ENCODE measurements at places on chromosomes 12 and 14. TPM values are rescaled to one million over a fixed set of nuclear protein-coding genes. Genes with fewer than 3 reads are reported as not detected.
A peak's percentile ranks its signal among the peaks of the same experiment; 100 is the strongest.

GUCY2C gene
- not detected for polyA plus RNA-seq

CMKLR1 gene
- 4.4 TPM for polyA plus RNA-seq

KLRK1 gene
- 562 TPM for polyA plus RNA-seq

NID2 gene
- 0.30 TPM for polyA plus RNA-seq

SOS2 gene
- 16.5 TPM for polyA plus RNA-seq

GLI1 gene
- polyA plus RNA-seq, result 0.32 TPM

BTBD6 gene
- 16.2 TPM for polyA plus RNA-seq

DNA sequence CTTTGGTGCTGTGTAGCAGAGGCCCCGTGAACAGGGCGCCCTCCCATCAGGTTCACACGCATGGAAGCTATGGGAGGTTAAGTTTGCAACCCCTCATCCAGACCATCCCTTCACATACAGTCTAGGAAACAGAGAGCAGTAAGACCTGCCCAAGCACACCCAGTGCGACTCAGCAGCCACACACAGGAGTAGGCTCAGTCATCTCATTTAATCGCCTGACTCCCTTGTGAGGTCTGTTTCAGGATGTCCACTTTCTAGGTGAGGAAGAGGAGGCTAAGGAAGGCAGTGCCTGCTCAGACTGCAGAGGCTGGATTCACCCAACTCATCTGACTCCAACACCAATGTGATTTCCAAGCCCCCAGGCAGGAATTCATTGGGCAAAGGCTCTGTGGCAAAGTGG lies 11.9 kb downstream of the BDKRB1 start:
- DNase-seq, result no peak

GRCh38 chr12:30462249-30462648 lies 233.4 kb downstream of the IPO8 start:
- no peak for DNase-seq

DNA sequence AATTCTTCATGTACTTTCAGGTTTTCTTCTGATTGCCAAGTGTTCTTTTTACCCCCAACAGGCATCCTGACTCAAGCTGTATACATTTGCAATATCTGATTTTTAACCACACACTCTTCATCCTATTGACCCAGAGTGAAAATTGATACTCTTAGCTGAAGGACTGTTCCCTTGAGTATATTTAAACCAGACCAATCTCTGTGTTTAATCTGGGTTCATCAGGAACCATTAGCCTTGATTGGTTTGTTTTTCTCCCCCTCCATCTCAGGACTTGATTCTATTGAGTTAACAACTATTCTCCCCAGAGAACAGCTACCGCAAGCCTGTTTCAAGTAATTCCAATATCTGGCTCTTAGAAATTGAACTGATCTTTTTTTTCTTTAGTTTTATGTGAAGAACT lies 222.3 kb upstream of the NOVA1 start:
- DNase-seq, result no peak

DNA sequence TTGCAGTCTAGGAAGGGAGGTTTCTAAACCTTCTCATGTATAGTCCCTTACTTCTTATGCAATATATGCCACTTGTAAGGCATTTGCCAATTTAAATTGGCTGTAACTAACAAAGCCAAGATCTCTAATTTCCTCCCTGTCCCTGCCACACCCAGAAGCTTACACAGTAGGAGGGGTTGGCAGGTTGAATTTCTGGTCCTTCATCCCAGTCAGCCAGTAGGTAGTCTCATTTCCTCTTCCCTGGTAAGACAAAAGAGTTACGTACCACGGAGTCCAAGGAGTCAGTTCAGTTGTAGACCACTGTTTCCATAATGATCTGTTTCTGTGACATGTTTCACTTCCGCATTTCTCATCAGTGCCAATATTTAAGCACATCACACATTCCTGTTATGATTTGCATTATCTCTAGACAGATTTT lies 47.0 kb upstream of the PLBD1 start:
- no peak for DNase-seq

- DNase-seq, result no peak
Observed at GRCh38 chr14:101734246-101734847, 27.2 kb upstream of the PPP2R5C start.

- DNase-seq, result peak; percentile 38
Observed at GRCh38 chr12:1806301-1807086, 13.9 kb upstream of the LRTM2 start.

- DNase-seq, result no peak
Observed at GRCh38 chr14:71141701-71142374, 234.6 kb downstream of the PCNX1 start.

GRCh38 chr12:85468356-85469157 lies 188.5 kb downstream of the ALX1 start:
- no peak for DNase-seq

- no peak for DNase-seq
Observed at GRCh38 chr12:93273834-93274564, 103.7 kb upstream of the NUDT4 start.

- no peak for DNase-seq
Observed at GRCh38 chr12:42769455-42769854, 179.9 kb upstream of the PRICKLE1 start.

DNA sequence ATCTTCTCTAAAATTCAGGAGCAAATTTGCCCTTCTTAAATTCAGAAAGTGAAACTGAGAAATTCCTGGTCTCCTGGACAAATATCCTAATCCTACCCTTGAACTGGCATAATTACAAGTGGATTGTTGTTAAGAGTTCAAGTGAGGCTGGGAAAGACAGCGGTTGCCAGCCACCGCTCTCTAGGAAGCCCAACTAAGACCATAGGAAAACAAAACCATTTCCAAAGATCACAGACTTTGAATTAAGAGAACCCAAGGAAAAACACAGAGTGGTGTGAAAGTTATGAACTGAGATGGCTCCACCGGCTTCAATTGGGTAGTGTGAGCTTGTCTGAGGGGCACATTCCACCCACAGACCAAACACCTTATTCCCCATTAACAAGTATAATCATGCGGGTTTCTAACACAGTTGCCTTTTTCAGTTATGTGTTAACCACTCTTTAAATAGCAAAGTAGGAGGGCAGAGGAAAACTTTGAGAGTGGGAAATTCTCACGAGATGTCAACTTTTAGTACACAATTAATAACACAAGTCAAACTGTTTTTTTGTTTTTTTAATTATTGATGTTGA lies 1628.8 kb upstream of the SEL1L start:
- DNase-seq, result no peak

DNA sequence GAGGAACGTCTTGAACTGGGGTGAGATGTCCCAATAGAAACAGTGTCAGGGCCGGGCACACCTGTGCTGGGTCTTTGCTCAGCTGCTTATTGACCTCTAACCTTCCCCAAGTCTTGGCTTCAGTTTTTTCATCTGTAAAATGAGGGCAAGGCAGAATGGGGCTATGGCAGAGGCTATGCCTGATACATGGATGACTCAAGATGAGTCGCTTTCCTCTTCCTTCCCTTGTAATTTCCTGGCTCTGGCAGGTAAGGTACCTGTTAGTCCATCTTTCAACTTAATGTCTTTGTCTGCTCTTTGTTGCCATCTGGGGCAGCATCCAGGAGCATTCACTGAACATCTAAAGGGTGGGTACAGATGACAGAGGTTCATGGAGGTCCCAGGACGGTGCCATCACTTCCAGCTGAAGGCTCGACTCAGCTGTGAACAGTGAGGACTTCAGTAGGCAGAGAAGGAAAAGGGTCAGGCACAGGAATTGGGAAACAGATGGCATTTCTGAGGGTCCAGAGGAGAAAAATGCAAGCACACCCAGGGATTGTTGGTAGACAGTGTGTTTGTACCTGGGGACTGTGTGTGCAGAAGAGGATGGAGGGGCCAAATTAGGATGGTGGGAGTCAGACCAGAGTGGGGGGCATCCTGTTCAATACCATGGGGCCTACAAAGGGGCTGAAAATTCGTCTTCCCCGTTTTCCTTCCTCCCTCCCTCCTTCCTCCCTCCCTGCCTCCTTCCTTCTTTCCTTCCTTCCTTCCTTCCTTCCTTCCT lies 268.3 kb downstream of the VRK1 start:
- DNase-seq, result no peak

DNA sequence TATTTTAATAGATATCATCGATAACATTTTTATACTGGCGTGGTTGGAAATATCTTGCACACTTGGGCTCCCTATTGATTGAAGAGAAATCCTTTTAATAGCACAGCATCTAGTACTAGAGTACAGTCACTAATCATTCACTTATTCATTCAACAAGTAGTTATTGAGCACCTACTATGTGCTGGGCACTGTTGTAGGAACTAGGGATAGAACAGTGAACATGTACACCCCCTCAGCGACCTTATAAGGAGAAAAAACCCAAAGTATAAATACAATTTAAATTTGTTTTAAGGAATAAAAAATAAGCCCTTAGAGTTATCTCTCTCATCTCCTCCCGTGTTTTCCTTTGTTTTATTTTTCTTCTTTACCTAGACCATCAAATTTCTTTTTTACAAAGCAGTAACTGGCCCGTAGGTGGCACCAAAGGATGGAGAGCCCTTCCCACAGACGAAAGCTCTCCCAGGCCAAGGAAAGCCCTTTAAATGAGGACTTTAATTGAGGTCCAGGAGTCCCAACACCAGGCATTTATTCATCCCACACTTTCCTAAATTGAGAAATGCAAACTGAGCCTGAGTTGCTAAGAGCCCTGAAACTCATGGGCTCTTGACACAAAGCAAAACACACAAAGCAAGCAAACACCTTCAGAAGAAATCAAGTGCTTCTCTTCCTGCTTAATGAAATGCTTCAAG lies 29.0 kb downstream of the PEBP1 start:
- DNase-seq, result no peak

GRCh38 chr12:22670762-22671161 lies 45.8 kb downstream of the ETNK1 start:
- no peak for DNase-seq
